ENCODE measurements at places on chromosomes 13 and 19. TPM values are rescaled to one million over a fixed set of nuclear protein-coding genes. Genes with fewer than 3 reads are reported as not detected.
A peak's percentile ranks its signal among the peaks of the same experiment; 100 is the strongest.

DNA sequence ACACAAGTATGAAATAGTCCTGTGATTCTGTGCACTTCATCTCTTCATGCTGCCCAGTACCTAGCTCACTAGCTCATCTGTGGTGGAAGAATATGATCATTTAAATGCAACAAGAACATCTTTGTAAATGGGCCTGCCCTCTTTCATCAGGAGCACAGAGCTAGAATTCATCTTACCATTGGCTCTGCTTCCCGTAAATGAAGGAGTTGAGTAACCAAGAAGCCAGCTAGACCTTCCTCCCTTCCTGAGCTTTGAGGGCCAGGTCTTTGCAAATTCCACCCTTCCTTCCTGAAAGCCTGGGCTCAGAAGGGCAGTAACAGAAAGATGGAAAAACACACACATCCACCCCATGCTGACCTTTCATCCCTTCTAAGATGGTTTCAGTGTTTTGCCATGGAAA is 82.0 kb downstream of the FRY start:
- H3K4me3 ChIP-seq, result no peak overlapping the region
- H3K4me1 ChIP-seq, result no peaks in the 10 kb centered on the region
- no peak for DNase-seq
- no peak overlapping the region for H3K27ac ChIP-seq

DNA sequence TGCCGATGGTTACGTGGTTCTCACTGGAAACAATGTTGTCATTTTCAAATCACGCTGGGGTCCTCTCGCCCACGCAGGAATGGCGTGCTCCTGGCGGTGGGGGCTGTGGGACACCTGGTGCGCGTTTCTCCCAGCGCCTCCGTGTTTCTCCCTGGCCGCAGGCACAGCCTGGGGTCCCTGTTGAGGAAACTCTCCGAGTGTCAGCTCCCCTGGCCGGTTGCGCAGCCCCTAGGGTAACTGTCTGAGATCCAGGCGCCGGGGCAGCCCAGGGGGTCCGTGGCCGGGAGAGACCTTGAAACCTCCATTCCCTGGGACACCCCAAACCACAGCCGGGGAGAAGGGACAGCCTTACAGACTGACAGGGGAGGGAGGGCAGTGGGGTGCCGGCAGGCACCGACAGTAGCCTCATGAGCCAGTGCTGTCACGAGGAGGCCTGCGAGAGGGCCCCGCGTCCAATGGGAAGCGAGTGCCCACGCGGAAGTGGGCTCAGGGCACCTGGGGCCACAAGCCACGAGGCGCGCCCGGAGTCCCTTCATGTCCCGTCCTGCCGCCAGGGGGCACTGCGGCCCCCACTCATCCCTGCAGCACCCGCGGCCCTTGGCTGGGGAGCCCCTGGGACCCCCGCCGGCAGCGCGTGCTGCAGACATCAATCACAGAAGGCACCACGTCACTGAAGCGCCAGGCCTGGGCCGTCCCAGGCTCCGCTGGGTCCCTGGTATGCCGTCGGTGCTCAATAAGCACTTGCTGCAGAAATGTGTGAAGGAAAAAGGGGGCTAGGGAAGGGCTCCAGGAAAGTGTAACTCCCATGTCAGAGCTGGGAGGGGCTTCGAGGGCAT is 9.5 kb downstream of the ADAMTSL5 start:
- H3K27ac ChIP-seq, result no peak overlapping the region
- DNase-seq, result no peak
- H3K36me3 ChIP-seq, result peaks cover 2% of the 10 kb centered on the region
- peaks cover 24% of the 10 kb centered on the region for H3K27me3 ChIP-seq

- peaks cover 4% of the 10 kb centered on the region for H3K36me3 ChIP-seq
- H3K27ac ChIP-seq, result peak overlapping the region; percentile 96
- peak overlapping the region; percentile 98 for H3K4me3 ChIP-seq
- H3K27me3 ChIP-seq, result no peaks in the 10 kb centered on the region
- DNase-seq, result no peak
- peaks cover 44% of the 10 kb centered on the region for H3K4me1 ChIP-seq
These were observed 1.2 kb upstream of the PLEKHG2 start for GRCh38 chr19:39411081-39411831.

GRCh38 chr19:1133471-1133929 is 29.7 kb downstream of the GPX4 start:
- no peak for DNase-seq
- H3K27ac ChIP-seq, result no peak overlapping the region
- H3K36me3 ChIP-seq, result no peaks in the 10 kb centered on the region
- no peaks in the 10 kb centered on the region for H3K27me3 ChIP-seq

DNA sequence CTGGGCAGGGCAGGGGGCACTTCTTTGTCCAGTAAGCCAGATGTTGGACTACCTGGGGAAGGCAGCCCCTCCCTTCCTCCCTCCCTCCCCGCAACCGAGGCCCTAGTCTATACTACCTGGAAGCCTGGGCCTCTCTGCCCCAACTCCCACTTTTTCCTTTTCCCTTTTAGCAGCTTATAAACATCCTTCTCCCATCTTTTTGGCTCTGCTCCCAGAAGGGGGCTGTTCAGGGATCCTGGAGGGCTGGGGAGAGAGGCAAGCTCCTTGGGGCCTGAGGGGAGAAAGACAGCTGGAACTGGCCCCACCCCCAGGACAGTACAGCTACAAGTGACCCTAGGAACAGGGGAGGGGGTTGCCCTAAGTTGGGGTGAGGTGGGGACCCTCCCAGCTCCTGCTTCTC is 44.9 kb downstream of the LYL1 start:
- DNase-seq, result no peak
- peaks cover 72% of the 10 kb centered on the region for H3K27me3 ChIP-seq
- H3K4me3 ChIP-seq, result no peak overlapping the region
- H3K36me3 ChIP-seq, result no peaks in the 10 kb centered on the region
- no peak overlapping the region for H3K27ac ChIP-seq

DNA sequence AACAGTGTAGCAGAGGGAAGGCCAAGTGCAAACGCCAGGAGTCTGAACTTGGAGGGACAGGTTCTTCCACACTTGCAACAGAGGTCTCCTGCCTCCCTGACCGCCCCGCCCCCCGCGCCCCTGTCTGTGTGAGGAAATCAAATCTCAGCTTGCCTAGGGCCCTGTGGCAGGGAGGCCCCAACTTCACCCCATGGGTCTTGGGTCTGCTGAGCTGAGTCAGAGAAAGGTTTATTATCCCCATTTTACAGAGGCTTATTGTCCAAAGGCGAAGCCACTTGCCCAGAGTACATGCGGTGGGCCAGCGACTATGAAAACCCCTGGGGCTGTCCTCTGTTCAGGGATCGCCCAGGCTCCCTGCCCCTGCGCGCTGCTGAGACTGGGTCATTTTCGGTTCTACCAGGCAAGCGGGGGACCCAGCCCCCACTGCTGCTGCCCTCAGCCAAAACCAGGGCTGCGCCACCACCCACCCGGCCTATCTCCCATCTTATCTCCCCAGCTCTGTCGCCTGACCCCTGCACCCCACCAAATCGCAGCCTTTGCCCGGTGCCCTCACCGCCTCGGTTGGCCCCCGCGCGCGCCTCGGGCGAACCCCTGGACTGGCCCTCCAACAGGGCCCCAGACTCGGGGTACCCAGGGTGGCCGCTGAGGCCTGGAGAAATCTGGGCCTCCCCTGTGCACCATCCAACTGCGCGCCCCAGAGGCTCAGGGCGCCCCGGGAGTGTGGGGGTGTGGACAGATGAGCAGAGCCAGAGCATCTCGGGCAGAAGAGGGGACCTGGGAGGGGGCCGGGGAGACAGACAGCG is 850 bp upstream of the CERS4 start:
- H3K36me3 ChIP-seq, result no peaks in the 10 kb centered on the region
- H3K27me3 ChIP-seq, result no peaks in the 10 kb centered on the region
- no peak for DNase-seq
- H3K4me1 ChIP-seq, result peaks cover 25% of the 10 kb centered on the region
- peak overlapping the region; percentile 91 for H3K27ac ChIP-seq

GRCh38 chr19:5170329-5170745 is 170.3 kb downstream of the PTPRS start:
- peak overlapping the region; percentile 85 for H3K27ac ChIP-seq
- H3K36me3 ChIP-seq, result no peaks in the 10 kb centered on the region
- peaks cover 5% of the 10 kb centered on the region for H3K27me3 ChIP-seq
- peak; percentile 36 for DNase-seq
- no peak overlapping the region for H3K4me3 ChIP-seq

- no peak overlapping the region for H3K4me3 ChIP-seq
- DNase-seq, result no peak
- H3K27me3 ChIP-seq, result no peaks in the 10 kb centered on the region
- no peak overlapping the region for H3K27ac ChIP-seq
- no peaks in the 10 kb centered on the region for H3K36me3 ChIP-seq
These were observed 199.6 kb downstream of the SPRY2 start for GRCh38 chr13:80141123-80141849.

- H3K4me3 ChIP-seq, result no peak overlapping the region
- no peaks in the 10 kb centered on the region for H3K27me3 ChIP-seq
- no peak for DNase-seq
- no peaks in the 10 kb centered on the region for H3K36me3 ChIP-seq
- no peaks in the 10 kb centered on the region for H3K4me1 ChIP-seq
These were observed 107.4 kb upstream of the CLDN10 start for GRCh38 chr13:95445131-95445530.

DNA sequence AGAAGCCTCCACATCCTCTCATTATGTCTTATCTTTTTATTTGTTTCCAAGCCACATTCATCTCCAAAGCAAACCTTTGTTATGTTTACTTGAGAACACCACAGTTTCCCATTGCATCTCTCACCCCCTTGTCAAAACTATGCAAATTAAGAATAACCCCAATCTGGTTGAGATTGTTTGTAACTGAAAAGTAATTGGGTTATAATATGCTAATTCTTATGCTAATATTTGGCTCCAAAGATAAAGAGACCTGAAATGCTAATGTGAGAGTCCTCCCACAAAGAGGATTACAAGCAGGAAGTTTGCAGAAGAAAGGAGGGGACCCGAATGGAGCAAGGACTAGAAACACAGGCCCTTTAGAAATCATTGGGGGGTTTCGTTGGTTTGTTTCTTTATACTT is 92.9 kb upstream of the UBL3 start:
- DNase-seq, result no peak
- peaks cover 10% of the 10 kb centered on the region for H3K4me1 ChIP-seq
- H3K27me3 ChIP-seq, result peaks cover 3% of the 10 kb centered on the region
- no peak overlapping the region for H3K4me3 ChIP-seq

DNA sequence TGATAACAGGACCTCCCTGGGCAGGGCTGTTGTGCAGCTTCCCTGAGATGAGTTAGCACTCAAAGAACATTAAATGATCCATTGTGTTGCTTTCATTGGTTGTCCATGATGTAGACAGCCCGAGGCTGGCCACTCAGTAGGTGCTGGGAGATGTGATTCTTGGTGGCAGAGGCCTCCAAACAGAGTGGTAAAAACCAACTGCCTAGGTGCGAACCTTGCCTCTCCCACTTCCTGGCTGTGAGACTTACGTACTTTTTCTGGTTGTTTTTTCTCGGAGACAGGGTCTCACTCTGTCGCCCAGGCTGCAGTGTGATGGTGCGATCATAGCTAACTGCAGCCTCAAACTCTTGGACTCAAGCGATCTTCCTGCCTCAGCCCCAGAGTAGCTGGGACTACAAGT is 6.2 kb downstream of the SARS2 start:
- H3K4me1 ChIP-seq, result no peaks in the 10 kb centered on the region
- no peaks in the 10 kb centered on the region for H3K27me3 ChIP-seq
- peaks cover 14% of the 10 kb centered on the region for H3K36me3 ChIP-seq
- H3K4me3 ChIP-seq, result no peak overlapping the region
- no peak overlapping the region for H3K27ac ChIP-seq
- DNase-seq, result no peak

DNA sequence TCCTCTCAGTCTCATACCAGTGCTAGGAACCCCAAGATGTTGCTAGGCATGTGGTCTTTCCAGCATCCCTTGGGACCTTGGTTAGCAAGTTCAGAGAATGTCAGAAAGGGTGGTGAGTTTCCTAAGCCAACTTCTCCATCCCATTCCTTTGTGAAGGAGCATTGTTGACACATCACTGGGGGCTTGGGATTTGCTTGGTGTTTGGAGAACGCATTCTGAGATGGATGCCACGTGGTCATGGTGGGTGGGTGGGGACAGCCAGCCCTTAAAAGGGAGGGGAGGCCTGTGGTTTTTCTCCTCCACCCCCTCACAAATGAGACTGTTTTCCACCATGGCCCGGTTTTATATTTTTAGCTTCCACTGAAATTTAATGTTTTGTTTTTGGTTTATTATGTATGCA is 83.3 kb upstream of the ZNF536 start:
- no peak overlapping the region for H3K4me3 ChIP-seq
- H3K27ac ChIP-seq, result no peak overlapping the region
- no peaks in the 10 kb centered on the region for H3K27me3 ChIP-seq
- H3K4me1 ChIP-seq, result peaks cover under 1% of the 10 kb centered on the region

- peak overlapping the region; percentile 99 for H3K27ac ChIP-seq
- peak overlapping the region; percentile 83 for H3K4me3 ChIP-seq
- peak; percentile 27 for DNase-seq
- no peaks in the 10 kb centered on the region for H3K27me3 ChIP-seq
- H3K4me1 ChIP-seq, result peaks cover 37% of the 10 kb centered on the region
- peaks cover 2% of the 10 kb centered on the region for H3K36me3 ChIP-seq
These were observed 418 bp downstream of the ZNF444 start for GRCh38 chr19:56141417-56141993.

GRCh38 chr13:47519626-47520025 is 481.4 kb downstream of the SUCLA2 start:
- no peaks in the 10 kb centered on the region for H3K27me3 ChIP-seq
- H3K36me3 ChIP-seq, result peaks cover 2% of the 10 kb centered on the region
- peaks cover 15% of the 10 kb centered on the region for H3K4me1 ChIP-seq
- no peak overlapping the region for H3K4me3 ChIP-seq
- no peak overlapping the region for H3K27ac ChIP-seq
- DNase-seq, result no peak

DNA sequence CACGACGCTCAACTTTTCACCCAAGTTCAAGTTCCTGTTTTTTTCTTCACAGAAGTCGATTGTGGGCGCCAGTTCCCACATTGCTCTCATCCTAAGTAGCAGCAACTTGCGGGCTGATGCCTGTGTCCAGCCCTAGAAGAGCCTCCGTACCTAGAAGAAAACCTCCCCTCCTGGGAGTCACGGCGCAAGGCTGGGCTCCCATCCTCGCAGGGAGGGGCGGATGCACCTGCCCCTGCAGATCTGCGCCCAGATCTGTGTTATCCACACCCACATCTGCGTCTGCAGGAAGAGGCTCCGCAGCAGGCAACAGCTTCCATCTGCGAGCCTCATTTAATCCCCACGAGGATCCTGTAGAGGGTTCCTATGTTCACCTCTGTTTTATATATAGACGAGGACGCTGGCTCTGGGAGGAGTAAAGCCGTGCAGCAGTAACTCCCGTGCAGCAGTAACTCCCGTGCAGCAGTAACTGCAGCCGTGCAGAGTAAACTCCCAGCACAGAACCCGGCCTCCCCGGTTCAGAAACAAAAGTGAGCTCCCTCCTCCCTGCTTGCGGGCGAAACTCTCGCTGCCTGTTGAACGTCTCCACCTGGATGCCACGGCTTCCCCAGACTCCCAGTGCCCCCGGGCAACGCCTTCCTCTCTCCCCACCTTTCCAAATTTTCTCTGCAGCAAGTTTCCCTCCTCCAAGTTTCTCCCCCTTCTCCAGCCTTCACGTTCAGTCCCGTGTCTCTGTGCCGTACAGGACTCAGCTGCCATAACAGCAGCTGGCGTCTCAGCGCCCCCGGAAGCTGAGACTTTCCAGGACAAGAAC is 23.5 kb upstream of the LAIR1 start:
- no peaks in the 10 kb centered on the region for H3K36me3 ChIP-seq

The ADGRE3 gene
- total RNA-seq, result not detected

The ZNF560 gene
- not detected for total RNA-seq

The THSD8 gene
- total RNA-seq, result 22.7 TPM

The CD37 gene
- not detected for total RNA-seq

The ZNF823 gene
- total RNA-seq, result 12.4 TPM

The PRTN3 gene
- not detected for total RNA-seq

The CBY2 gene
- total RNA-seq, result not detected

The CYP2B6 gene
- 2.0 TPM for total RNA-seq

The PNMA8C gene
- 0.19 TPM for total RNA-seq

The RNF225 gene
- not detected for total RNA-seq

The PLPPR3 gene
- 129 TPM for total RNA-seq

Data from progenitor cell of endocrine pancreas (in vitro differentiated cells).